ENCODE measurements at places on chromosomes 4 and X.

DNA sequence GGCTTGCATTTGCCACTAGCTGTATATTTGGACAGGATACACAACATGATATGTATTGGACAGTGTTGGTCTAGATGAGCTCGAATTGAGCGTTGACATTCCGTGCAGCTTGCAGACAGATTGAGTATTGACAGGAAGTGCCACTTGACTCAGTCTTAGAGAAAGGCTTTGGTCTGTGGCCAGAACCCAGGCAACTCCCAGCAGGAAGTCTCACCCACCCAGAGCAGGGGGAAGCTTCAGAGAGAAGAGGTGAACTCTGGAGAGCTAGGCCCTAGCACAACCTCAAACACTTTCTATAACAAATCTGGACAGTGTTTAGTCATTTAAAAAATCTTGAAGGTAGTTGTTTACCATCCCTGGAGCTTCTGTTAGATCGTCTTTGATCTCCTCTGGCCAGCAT, 280.5 kb downstream of the FBXW7 start:
- peak; percentile 14 for DNase-seq

DNA sequence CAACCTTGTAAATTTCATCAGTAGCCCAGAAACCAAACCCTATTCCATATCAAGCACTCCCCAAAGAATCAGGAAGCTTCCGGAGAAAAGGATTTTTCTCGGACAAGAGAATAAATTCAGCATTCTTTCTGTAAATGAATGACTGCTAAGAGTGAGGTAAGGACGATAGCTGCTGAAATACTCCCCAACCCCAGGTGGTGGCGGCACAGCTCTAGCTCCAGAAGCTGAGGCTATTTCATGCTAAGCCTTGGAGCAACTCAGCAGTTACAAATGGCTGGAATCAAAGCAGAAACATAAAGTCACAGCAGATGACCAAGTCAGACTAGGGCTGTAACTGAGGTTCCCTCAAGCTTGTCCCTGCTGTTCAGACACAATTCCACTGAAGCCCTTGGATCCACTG, 13.9 kb upstream of the PCDH19 start:
- DNase-seq, result no peak

- no peak for DNase-seq
Observed at GRCh38 chrX:118729042-118729652, 1.7 kb downstream of the IL13RA1 start.

GRCh38 chr4:68906780-68907137, 44.8 kb downstream of the UGT2A3 start:
- no peak for DNase-seq

- DNase-seq, result no peak
Observed at GRCh38 chr4:155759372-155760252, 791 bp downstream of the GUCY1B1 start.

GRCh38 chr4:122959441-122959840, 37.0 kb upstream of the NUDT6 start:
- no peak for DNase-seq

- DNase-seq, result no peak
Observed at GRCh38 chr4:129926936-129927335, 831.0 kb downstream of the C4orf33 start.

Measured in stimulated activated CD8-positive, alpha-beta memory T cell treated with anti-CD3 and anti-CD28 coated beads, Interleukin-2, amount 100 ng/mL, for 1 hour (primary cell).